ENCODE measurements at places on chromosomes 5 and 9.

- no peak overlapping the region for H3K4me3 ChIP-seq
- DNase-seq = no peak
- no peaks in the 10 kb centered on the region for H3K36me3 ChIP-seq
- H3K27me3 ChIP-seq = no peaks in the 10 kb centered on the region
- no peak overlapping the region for H3K27ac ChIP-seq
Measured at GRCh38 chr5:108546939-108547338, 165.0 kb upstream of the FBXL17 start.

- no peaks in the 10 kb centered on the region for H3K4me1 ChIP-seq
- H3K4me3 ChIP-seq = no peak overlapping the region
- peaks cover 41% of the 10 kb centered on the region for H3K27me3 ChIP-seq
Measured at GRCh38 chr5:1834022-1834551, 32.9 kb downstream of the NDUFS6 start.

DNA sequence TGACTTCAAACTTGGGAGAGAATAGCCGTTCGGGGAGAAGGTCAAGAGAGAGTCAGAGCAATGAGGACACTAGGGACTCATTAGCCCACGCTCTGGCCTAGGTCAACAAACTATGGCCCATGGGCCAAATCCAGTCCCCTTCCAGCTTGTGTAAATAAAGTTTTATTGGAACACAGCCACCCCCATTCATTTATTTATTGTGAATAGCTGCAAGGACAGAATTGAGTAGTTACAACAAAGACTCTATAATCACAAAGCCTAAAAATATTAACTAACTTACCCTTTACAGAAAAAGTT is 33.1 kb upstream of the TRIM32 start:
- no peak overlapping the region for H3K27ac ChIP-seq
- no peaks in the 10 kb centered on the region for H3K36me3 ChIP-seq
- H3K4me3 ChIP-seq = no peak overlapping the region
- H3K4me1 ChIP-seq = peaks cover 6% of the 10 kb centered on the region

- no peak overlapping the region for H3K4me3 ChIP-seq
- DNase-seq = no peak
- H3K27me3 ChIP-seq = no peaks in the 10 kb centered on the region
- no peak overlapping the region for H3K27ac ChIP-seq
- no peaks in the 10 kb centered on the region for H3K4me1 ChIP-seq
- no peaks in the 10 kb centered on the region for H3K36me3 ChIP-seq
Measured at GRCh38 chr5:119583684-119584083, 45.7 kb upstream of the FAM170A start.

- peak; percentile 63 for DNase-seq
- H3K4me1 ChIP-seq = peaks cover 20% of the 10 kb centered on the region
- peak overlapping the region; percentile 64 for H3K27ac ChIP-seq
- peaks cover 8% of the 10 kb centered on the region for H3K27me3 ChIP-seq
- H3K36me3 ChIP-seq = no peaks in the 10 kb centered on the region
Measured at GRCh38 chr5:6703806-6704205, 9.4 kb upstream of the TENT4A start.

DNA sequence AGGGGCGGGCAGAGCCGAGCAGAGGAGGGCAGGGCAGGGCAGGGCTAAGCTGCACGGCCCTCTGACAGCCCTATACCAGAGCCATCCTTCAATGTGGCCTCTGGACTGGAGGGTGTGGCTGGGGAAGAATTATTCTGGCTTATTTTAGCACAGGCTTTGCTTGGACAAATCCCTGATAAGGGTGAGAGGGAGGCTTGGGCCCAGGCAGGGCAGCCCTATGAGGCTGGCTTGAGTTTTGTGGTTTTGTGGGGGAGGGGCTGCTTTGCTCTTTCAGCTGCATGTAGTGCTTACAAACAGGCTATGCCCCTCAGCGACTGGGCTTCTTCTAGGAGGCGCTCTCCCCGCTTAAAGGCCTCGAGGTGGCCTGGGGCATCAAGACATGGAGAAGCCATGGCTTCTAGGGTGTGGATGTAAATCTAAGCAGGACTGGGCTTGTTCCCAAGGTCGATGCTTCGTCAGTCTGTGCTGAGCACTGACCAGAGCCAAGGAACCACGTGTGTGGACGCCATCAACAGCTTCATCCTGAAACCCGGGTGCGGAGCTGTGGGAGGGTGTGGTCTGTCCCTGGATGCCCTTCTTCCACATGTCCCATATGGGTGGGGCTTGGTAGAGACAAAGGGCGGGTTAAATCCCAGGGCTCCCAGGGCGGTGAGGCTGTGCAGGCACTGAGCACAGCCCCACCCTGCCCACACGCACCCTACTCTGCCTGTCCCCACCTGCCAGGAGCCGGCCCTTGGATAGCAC is 45.7 kb upstream of the IPPK start:
- H3K27me3 ChIP-seq = no peaks in the 10 kb centered on the region
- DNase-seq = no peak
- no peaks in the 10 kb centered on the region for H3K4me1 ChIP-seq
- H3K36me3 ChIP-seq = peaks cover 68% of the 10 kb centered on the region

DNA sequence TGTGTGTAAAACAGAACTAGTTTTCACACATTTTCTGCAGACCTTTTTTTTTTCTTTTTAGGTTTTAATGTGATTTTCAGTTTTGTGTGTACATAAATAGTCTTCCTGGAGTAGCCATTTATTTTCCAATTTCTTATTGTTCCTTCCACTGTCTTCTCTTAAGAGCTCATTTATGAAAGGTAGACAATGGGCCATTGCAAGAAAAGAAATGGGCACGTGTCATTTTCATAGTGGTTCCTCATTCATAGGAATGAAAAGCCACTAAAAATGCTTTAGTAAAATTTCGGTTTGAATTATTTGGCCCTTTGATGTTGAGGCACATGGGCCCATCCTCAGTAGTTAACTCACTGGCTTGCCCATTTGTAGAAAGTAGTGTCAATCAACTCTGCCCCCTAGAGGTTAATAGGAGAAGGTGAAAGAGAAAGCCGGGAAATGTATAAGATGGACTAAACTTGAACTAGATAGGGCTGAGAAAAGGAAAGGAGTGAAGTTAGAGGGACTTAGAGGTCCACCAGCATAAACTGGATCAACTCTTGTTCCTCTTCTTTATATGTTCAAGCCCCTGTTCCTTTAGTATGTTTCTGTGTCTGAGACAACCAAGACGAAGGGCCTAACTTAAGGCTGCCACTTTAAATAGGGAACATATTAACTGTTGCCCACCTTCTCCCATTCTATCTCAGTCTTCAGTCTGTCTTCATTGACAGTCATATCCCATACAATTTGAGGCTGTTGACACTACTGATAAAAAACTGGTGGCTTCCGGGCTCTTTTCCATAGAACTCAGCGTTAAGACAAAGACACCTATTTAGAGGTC is 72.6 kb downstream of the SMARCA2 start:
- no peak overlapping the region for H3K4me3 ChIP-seq
- no peaks in the 10 kb centered on the region for H3K27me3 ChIP-seq
- DNase-seq = peak; percentile 52
- peaks cover 19% of the 10 kb centered on the region for H3K36me3 ChIP-seq
- no peaks in the 10 kb centered on the region for H3K4me1 ChIP-seq

GRCh38 chr5:18397371-18397770 is 763.1 kb downstream of the TAF11L14 start:
- H3K27me3 ChIP-seq = no peaks in the 10 kb centered on the region
- H3K4me3 ChIP-seq = no peak overlapping the region
- no peak for DNase-seq
- no peaks in the 10 kb centered on the region for H3K36me3 ChIP-seq

DNA sequence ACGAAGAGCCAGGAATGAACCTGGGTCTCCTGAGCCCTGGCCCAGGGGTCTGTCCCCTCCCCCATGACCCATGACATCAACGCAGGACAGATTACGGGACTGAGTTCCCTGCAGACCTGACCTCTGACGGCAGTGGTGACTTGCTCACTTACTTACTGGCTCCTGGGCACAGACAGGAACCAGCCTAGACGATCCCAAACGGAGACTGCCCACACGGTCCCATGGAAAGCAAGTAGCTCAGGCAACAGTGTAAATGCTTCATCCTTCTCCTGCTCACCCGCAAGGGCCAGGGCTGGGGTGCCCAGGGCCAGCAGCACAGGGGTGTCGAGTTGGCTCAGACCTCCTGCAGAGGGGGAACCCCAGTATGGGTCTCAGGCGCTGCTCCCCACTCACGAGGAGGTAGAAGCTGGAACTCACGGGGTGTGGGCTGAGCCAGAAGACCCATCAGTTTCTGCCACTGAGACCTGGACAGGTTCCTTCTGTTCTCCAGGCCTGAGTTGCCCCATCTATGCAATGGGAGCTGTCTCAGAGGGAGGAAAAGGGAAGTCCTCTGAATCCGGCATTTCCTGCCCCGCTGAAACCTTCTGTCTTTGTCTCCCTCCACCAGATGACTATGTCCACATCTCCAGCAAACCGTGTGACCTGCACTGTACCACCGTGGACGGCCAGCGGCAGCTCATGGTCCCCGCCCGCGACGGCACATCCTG is 5.6 kb downstream of the ADAMTSL2 start:
- H3K4me3 ChIP-seq = no peak overlapping the region
- H3K27me3 ChIP-seq = peaks cover 50% of the 10 kb centered on the region
- no peaks in the 10 kb centered on the region for H3K36me3 ChIP-seq

GRCh38 chr5:54049144-54049543 is 261.2 kb downstream of the ARL15 start:
- H3K4me3 ChIP-seq = no peak overlapping the region
- no peaks in the 10 kb centered on the region for H3K27me3 ChIP-seq
- H3K36me3 ChIP-seq = no peaks in the 10 kb centered on the region
- H3K27ac ChIP-seq = peak overlapping the region; percentile 64

DNA sequence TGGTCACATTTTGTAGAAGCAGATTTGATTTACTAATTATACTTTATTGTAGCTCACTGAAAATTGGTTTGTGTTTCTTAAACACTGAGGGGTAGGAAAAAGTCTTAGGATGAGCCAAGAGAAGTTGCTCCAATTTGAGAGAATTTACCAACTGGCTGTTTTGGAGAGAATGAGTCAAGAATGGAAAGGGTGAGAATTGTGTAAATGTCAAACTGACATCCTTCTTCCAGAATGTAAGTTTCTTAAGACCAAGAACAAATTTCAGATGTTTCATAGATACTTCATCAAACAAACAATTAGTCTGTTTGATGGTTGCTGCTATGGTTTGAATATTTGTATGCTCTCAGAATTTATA is 106.2 kb upstream of the TXNDC8 start:
- H3K4me3 ChIP-seq = no peak overlapping the region
- peaks cover 16% of the 10 kb centered on the region for H3K4me1 ChIP-seq
